ENCODE measurements at places on chromosomes 7 and 10. TPM values are rescaled to one million over a fixed set of nuclear protein-coding genes. Genes with fewer than 3 reads are reported as not detected.

Gene IGFBP3
- total RNA-seq: 21.5 TPM

DNA sequence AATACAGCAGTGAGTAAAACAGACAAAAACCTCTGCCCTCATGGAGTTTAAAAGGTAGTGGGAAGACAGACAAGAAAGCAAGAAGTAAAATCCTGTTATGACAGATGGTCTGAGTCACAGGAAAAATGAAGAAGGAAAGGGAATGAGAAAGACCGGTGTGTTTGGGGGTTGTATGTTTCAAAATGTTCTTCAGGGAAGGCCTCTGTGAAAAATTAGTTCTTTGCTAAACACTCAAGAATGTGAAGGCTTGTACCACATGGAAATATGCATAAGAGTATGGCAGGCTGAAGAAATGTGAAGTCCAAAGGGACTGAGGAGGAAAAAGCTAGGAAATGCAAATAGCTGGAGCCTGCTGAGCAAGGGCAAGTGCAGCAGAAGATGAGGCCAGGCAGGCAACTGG is 315.9 kb upstream of the SEMA3A start:
- DNase-seq: no peak
- H3K36me3 ChIP-seq: no peaks in the 10 kb centered on the region
- no peaks in the 10 kb centered on the region for H3K27me3 ChIP-seq
- H3K4me3 ChIP-seq: no peak overlapping the region
- no peak overlapping the region for H3K27ac ChIP-seq

Gene NANOS1
- total RNA-seq: 2.3 TPM

Gene OR9A4
- not detected for total RNA-seq

DNA sequence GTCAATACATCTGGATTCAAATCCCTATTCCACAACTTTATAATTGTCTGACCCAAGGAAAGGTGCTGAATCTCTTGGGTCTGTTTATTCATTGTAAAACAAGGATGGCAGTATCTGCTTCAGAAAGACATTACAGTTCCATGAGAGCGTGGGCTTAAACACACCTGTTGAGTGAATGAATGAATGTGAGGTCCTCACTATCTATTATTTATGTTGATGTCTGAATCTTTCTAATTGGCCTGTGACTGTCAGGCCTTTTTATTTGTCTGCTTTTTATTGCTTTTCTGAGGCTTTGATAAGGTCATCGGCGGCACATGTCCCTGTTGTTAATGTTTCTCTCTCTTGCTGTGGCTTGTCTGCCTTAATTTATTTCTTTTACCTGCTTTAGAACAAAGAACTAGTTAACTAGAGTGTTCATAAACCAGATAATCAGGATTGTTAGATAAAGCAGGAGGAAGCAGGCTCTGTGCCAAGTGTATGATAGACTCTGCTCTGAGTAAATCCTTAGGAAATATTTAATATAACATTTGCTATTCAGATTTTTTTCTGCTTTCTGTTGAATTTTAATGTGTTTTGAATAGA is 42.3 kb upstream of the CYCS start:
- H3K4me1 ChIP-seq: no peaks in the 10 kb centered on the region
- H3K4me3 ChIP-seq: no peak overlapping the region
- peaks cover 9% of the 10 kb centered on the region for H3K36me3 ChIP-seq
- no peaks in the 10 kb centered on the region for H3K27me3 ChIP-seq
- H3K27ac ChIP-seq: no peak overlapping the region
- no peak for DNase-seq

DNA sequence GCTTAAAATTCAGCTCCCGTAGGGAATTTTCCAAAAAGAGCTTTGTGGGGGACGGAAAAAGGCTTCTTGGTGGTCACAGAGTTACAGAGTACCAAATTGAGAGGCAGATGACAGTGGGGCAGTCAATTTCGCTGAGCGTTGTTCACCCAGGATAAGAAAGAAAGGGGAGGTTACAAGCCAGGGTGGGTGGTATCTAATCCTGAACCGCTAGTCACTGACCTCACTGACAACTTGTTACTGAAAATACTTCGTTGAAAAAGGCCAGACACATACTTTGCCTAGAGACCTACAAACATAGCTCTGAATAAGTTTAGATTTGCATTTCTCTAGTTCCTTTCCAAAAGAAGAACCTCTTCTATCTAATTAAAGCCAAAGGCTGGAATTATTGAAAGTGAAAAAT is at the start of gene CTNNA3:
TSS of gene CTNNA3 (minus strand) at position 167 of the 400 bp plus-strand sequence.
- H3K4me1 ChIP-seq: peaks cover 2% of the 10 kb centered on the region
- H3K27me3 ChIP-seq: no peaks in the 10 kb centered on the region
- DNase-seq: no peak

- DNase-seq: no peak
- no peaks in the 10 kb centered on the region for H3K36me3 ChIP-seq
- H3K4me1 ChIP-seq: no peaks in the 10 kb centered on the region
- no peak overlapping the region for H3K4me3 ChIP-seq
- H3K27ac ChIP-seq: no peak overlapping the region
Measured at GRCh38 chr10:58712141-58712540, 199.5 kb downstream of the BICC1 start.

DNA sequence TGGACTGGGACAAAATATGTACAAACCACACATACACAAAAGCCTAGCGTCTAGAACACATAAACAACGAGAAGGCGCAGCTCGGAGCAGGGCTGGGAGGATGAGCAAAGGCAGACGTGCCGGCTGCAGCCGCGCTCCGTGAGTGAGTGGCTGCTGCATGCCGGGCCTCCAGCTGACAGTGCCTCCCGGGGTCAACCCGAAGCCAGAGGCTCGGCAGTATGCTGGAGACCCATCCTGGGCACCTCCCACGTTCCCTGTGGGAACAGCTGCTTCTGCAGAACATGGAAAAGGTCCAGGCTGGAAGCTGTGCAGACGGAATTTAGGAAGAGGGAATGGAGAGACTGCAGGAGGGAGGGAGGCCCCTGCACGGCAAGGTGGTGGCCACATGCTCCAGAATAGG is 3.6 kb upstream of the GPR146 start:
- H3K36me3 ChIP-seq: no peaks in the 10 kb centered on the region
- no peak overlapping the region for H3K4me3 ChIP-seq
- no peaks in the 10 kb centered on the region for H3K27me3 ChIP-seq
- H3K4me1 ChIP-seq: peaks cover 48% of the 10 kb centered on the region

- no peaks in the 10 kb centered on the region for H3K36me3 ChIP-seq
- DNase-seq: peak; percentile 92
- no peaks in the 10 kb centered on the region for H3K27me3 ChIP-seq
- peak within 1 kb of the TSS; percentile 58 for H3K4me3 ChIP-seq
Measured at GRCh38 chr7:128361411-128362379, at the start of gene PRRT4. Gene PRRT4 (minus strand): TSS chr7:128361690.

GRCh38 chr7:7181519-7182155 is 707 bp upstream of the C1GALT1 start:
- peak overlapping the region; percentile 82 for H3K4me3 ChIP-seq
- peak overlapping the region; percentile 98 for H3K27ac ChIP-seq
- no peak for DNase-seq
- H3K27me3 ChIP-seq: no peaks in the 10 kb centered on the region
- H3K36me3 ChIP-seq: no peaks in the 10 kb centered on the region

- H3K27me3 ChIP-seq: no peaks in the 10 kb centered on the region
- H3K27ac ChIP-seq: no peak overlapping the region
- no peak for DNase-seq
- no peaks in the 10 kb centered on the region for H3K36me3 ChIP-seq
- H3K4me1 ChIP-seq: no peaks in the 10 kb centered on the region
Measured at GRCh38 chr7:57201895-57202210, 69.6 kb upstream of the ZNF479 start.

DNA sequence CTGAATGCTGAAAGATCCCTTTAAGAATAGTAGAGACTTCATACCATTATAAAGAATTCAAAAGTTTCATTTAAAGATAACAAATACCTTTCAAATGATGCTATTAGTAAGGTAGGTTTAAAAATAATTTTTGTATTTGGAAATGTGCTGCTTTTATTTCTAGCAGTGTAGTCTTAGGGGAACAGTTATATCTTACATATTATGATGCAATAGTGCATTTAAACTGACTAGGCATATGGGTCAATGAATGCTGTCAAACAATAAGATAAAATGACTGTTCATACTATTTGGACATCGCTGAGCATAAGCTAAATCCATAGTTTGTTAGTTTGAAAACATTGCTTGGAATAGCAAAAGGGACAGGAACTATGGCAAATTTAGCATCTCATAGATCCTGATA is 354.8 kb upstream of the SEMA3A start:
- H3K27me3 ChIP-seq: no peaks in the 10 kb centered on the region
- H3K27ac ChIP-seq: no peak overlapping the region
- H3K36me3 ChIP-seq: no peaks in the 10 kb centered on the region
- no peaks in the 10 kb centered on the region for H3K4me1 ChIP-seq

GRCh38 chr7:9939176-9939575 is 1034.5 kb upstream of the PHF14 start:
- H3K4me1 ChIP-seq: no peaks in the 10 kb centered on the region
- no peak overlapping the region for H3K27ac ChIP-seq
- no peaks in the 10 kb centered on the region for H3K36me3 ChIP-seq
- no peak for DNase-seq
- no peak overlapping the region for H3K4me3 ChIP-seq

DNA sequence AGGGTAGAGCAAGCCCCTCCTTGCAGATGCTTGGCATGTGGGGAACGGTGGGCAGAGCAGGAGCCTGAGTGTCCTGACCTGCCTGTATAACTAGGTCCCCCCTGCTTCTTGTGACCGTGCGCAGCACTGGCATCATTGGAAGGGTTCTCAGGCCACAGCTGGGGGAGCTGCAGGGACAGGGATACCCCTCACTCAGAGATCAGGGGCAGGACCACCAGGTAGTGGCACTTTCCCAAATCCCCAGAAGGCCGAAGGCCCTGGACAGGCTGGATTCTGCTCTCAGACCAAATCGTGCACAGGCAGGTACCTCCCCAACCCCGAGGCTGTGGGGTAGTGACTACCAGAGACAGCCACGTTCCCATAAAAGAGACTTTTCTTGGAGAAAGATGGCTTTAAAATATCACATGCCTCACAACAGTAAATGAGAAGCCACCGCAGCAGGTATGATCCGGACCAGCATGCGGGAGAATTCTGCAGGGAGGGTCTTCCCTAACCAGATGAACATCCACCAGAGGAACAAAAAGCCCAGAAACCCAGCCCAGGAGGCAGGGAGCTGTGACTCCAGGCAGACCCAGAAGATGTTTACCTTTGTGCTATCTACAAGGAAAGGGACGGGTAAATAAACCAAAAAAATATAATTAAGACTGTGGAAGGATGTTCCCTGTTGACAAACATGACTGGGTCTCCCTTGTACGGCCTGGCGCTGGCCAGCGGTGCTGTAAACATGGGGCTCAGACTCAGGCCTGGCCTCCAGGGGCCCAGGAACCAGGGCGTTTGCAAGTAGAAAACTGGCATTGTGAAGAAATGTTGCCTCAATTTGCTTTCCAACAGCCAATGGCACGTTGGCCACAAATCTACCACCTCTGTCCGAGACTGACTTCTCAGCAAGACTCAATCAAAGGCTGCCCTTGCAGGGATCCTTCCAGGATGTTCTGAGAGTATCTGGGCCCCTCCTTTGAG is 180.0 kb downstream of the TNS3 start:
- H3K36me3 ChIP-seq: peaks cover under 1% of the 10 kb centered on the region
- DNase-seq: peak; percentile 15
- no peaks in the 10 kb centered on the region for H3K27me3 ChIP-seq

- DNase-seq: no peak
- no peak overlapping the region for H3K27ac ChIP-seq
- H3K36me3 ChIP-seq: no peaks in the 10 kb centered on the region
- H3K27me3 ChIP-seq: no peaks in the 10 kb centered on the region
- no peak overlapping the region for H3K4me3 ChIP-seq
- no peaks in the 10 kb centered on the region for H3K4me1 ChIP-seq
Measured at GRCh38 chr7:84025332-84025927, 169.2 kb downstream of the SEMA3A start.

DNA sequence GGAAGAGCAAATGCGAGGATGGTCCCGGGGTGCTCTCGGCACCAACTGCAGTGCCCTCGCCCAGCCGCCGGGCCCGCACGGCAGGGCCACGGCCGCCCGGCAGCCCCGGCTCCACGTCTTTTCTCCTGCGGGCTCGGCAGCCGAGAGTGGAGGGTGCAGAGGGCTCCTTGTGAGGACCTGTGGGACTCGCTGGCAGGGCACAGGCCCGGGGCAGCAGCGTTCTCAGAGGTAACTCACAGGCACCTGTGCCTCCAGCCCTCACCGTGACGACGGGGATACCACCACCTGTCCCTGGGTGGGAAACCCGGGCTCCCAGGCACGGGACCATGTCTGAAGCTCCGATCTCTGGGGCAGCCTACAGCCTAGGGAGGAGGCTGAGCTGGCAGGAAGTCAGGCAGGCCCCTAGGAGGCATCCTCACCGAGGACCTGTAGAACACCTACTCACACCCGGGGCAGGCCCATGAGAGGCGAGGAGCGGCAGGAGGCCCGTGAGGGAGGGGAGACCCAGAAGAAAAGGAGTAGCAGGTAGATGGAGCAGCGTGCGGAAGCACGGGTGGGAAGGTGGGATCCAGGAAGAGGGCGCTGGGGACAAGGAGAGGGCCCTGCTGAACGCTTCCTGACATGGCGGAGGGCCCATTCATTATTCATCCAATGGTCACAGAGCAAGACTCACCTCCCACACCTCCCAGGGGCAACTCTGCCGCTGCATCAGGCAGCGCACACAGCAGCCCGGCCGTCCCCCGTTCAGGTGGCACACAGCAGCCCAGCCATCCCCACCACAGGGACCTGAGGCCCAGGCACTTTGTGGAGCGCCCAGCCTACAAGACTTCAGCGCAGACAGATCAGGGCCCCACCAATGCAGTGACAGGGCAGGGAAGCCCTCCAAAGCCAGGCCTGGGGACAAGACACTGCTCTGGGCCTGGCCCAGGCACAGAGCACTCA is 244.9 kb downstream of the MAD1L1 start:
- H3K36me3 ChIP-seq: no peaks in the 10 kb centered on the region
- H3K27ac ChIP-seq: no peak overlapping the region
- no peaks in the 10 kb centered on the region for H3K27me3 ChIP-seq
- no peak overlapping the region for H3K4me3 ChIP-seq

Gene NXPH1
- not detected for total RNA-seq

Gene WNT8B
- not detected for total RNA-seq

GRCh38 chr10:26474026-26474425 is 35.9 kb downstream of the APBB1IP start:
- no peak overlapping the region for H3K4me3 ChIP-seq
- no peak for DNase-seq
- H3K4me1 ChIP-seq: no peaks in the 10 kb centered on the region
- no peaks in the 10 kb centered on the region for H3K27me3 ChIP-seq

GRCh38 chr7:70239918-70240317 is 641.6 kb downstream of the AUTS2 start:
- DNase-seq: no peak
- H3K4me1 ChIP-seq: no peaks in the 10 kb centered on the region
- no peaks in the 10 kb centered on the region for H3K36me3 ChIP-seq
- H3K27me3 ChIP-seq: no peaks in the 10 kb centered on the region
- no peak overlapping the region for H3K4me3 ChIP-seq

GRCh38 chr10:8908013-8908412 is 853.5 kb downstream of the GATA3 start:
- H3K4me3 ChIP-seq: no peak overlapping the region
- no peaks in the 10 kb centered on the region for H3K4me1 ChIP-seq
- no peaks in the 10 kb centered on the region for H3K36me3 ChIP-seq
- DNase-seq: no peak
- no peak overlapping the region for H3K27ac ChIP-seq

Gene TUBGCP2
- 41.7 TPM for total RNA-seq
